ENCODE measurements at places on chromosomes 3 and 15.

GRCh38 chr15:66482539-66482938 is 15.0 kb downstream of the SNAPC5 start:
- DNase-seq: no peak

GRCh38 chr15:80776420-80777045 is 2.6 kb upstream of the CEMIP start:
- DNase-seq: peak; percentile 81

DNA sequence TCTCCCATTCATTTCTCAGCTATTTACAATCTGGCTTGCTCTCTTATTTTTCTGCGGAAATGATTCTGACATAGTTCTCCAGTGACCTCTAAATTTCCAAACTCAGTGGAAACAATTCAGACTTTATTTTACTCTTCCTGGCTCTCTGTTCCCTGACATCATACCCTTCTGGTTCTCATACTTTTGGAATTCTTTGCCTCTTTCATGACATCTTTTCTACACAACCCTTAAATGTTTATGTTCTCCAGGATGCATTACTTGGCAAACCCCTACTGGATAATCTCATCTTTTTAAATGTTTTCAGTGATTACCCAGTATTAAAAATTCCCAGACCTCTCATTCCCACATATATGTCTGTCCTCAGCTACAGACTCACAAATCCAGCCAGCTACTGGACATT is 23.9 kb upstream of the PLSCR4 start:
- peak; percentile 85 for DNase-seq

DNA sequence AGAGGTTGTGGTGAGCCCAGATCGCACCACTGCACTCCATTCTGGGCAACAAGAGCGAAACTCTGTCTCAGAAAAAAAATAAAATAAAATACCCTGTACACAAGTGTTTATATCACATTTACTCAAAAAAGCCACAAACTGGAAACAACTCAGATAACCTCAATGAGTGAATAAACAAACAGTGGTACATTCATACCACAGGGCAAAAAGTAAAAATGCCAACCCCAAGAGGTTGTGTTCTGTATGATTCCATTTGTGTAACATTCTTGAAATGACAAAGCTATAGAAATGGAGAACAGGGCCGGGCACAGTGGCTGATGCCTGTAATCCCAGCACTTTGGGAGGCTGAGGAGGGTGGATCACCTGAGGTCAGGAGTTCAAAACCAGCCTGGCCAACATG is 12.9 kb downstream of the EDC3 start:
- no peak for DNase-seq

DNA sequence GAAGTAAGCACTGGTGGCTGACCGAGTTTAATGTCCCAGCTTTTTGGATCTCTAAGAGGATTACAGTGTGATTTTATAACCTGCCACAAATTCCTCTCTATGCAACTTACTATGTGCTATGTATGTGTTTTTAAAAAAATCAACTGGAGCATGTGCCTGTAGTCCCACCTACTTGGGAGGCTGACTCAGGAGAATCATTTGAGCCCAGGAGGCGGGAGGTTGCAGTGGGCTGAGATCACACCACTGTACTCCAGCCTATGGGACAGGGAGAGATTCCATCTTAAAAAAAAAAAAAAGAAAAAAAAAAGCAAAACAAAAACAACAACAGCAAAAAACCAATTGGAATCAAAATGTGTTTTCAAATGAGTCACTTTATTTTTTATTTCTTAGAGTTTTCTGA is 29.6 kb downstream of the DUT start:
- no peak for DNase-seq

GRCh38 chr3:123914829-123915228 is 30.7 kb upstream of the MYLK start:
- DNase-seq: no peak

DNA sequence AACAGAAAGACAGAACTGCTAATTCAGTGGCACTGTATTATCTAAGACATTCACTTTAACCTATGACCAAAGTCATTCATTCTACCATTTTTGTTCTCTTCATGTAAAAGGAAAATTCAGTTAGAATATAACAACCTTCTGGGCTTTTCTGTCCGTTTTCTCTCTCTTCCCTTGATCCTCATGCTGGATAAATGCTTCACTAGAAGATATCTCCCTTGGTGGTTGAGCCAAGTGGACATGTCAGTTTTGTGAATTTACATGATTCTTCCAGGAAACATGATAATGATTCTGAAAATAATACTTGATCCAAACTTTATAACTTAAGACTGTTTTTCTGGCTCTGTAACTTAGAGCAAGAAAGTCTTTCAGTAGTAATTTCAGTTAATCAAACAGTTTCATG is 1012.2 kb downstream of the SQOR start:
- no peak for DNase-seq

- no peak for DNase-seq
Observed at GRCh38 chr15:55074431-55074830, 122.3 kb downstream of the RSL24D1 start.

- no peak for DNase-seq
Observed at GRCh38 chr3:137304313-137305056, 346.7 kb downstream of the IL20RB start.

DNA sequence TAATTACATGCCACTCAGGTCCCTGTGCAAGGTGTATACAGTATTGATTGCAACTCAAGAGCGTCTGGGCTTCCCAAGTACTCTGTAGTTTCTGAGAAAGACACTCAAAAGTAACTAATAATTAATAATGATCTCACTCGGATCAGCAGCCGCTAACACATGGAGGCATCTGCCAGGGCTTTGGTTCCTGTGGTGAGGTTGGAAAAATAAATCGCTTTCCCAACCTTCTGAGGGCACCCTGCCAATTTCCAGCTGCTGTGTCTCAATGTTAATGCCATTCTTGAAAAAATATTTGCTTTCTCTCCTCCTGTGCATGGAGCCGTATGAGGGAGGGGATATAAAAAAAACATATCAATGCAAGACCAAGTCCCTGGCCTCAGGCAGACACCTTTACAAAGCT is 116.5 kb upstream of the SLC2A2 start:
- DNase-seq: no peak

DNA sequence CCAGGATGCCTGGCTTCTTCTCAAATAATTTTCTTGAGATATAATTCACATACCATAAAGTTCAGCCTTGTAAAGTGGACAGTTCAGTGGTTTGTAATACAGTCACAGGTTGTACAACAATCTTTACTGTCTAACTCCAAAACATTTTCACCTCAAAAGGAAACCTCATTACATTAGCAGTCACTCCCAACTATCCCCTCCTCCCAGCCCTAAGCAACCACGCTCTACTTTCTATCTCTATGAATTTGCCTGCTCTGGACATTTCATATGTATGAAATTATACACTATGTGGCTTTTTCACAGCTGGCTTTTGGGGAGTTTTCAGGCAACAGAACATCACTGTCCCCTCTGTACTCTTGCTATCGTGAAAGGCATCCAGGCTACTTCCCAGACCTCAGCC is 17.5 kb downstream of the TGM5 start:
- no peak for DNase-seq

DNA sequence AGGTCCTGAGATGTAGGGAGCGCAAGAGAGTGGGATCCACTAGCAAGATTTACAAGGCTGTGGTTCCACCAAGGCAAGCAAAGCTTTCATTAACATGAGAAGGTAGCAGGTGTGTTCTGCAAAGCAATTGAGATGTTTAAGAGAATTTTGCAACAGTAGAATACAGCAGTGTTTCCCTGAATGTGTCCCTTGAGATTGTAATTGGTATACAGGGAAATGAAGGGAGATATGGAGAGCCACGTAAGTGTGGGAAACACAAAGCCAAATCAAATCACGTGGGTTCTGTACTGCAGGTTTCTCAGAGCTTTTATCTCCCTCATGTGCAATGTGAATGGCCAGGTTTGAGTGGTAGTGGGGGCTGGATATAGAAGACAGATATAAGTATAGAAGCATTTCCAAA is 67.3 kb downstream of the ATG7 start:
- no peak for DNase-seq

DNA sequence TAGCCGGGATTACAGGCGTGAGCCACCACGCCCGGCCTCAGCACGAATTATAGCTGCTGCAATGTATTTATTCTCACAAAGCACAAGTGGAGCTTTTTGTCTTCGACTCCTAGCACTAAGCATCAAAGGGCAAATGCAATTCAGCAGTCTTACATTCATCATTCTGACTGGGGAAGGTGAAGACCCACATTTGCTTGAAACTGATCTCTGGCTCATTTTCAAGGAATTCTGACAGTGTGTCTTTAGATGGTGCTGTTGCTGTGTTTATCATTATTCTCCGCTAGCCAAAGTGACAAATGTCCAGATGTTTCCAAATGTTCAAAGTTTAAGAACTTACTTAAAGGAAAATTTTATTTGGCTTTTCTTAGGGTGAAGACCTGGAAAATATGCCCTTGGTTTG is 55.9 kb downstream of the SGO1 start:
- DNase-seq: peak; percentile 28

DNA sequence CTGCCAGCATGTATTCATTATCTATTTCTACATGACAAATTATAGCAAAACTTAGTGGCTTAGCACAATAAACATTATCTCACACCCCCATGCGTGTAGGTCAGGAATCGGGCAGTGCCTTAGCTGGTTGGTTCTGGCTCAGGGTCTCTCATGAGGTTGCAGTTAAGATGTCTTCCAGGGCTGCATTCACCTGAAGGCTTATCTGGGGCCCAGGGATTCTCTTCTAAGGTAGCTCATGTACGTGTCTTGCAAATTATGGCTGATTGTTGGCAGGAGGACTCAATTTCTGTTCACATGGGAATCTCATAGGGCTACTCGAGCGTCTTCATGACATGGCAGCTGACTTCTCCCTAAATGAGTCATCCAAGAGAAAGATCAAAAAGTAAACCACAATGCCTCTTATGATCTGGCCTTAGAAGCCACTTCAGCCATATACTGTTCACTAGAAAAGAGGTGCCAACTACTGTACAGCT is 42.9 kb upstream of the TSC22D2 start:
- DNase-seq: no peak

DNA sequence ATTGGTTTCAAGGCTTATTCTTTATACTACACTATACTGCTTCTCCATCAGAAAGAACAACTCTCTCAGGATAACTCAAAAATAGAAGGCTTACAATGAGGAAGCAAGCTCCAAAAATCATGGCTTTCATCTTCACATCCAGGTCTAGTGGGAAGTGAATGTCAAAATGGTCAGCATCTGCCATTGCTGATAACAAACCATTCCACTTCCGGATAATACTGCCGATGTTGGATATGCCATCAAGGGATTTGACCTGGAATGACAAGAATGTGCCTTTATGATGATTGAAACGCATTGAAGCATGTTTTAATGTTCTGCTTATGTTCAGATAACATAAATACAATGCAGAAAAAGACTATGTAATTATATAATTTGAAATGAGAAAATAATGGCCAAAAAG is 34.0 kb upstream of the PLOD2 start:
- no peak for DNase-seq

DNA sequence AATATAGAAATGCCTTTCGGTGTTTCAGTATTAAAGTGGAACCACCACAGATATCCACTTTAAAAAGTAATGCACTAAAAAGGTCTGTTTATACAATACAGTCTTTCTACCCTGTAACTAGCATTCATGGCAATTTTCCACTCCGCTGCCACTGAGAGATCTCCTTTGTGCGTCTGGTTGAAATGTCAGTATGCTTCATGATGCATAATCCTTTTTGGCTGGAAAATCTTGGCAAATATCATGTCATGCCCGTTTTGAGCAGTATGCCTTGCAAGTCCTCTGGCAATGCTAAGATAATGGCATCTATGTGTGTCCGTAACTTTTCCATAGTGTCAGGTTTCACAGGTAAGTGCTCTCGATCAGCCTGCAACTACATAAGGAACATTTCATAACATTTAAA is 30.8 kb upstream of the ARF4 start:
- DNase-seq: no peak

DNA sequence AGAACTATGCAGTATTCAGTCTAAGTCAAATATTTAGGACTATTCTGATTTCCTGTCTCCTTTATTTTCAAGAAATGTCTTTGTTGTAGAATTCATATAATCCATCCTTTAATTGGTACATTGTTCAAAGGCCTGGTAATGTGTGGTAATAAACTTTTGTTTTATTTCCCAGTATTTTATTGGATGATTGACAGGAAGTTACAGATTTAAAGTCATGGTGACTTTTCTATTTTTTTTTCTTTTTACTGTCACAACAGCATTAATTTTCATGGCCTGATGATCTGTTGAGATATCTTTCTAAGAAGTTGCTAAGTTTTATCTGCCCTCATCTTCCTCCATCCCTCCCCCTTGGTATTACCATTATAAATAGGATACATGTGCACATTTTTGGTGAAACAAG is 161.7 kb downstream of the PTPRG start:
- DNase-seq: no peak

DNA sequence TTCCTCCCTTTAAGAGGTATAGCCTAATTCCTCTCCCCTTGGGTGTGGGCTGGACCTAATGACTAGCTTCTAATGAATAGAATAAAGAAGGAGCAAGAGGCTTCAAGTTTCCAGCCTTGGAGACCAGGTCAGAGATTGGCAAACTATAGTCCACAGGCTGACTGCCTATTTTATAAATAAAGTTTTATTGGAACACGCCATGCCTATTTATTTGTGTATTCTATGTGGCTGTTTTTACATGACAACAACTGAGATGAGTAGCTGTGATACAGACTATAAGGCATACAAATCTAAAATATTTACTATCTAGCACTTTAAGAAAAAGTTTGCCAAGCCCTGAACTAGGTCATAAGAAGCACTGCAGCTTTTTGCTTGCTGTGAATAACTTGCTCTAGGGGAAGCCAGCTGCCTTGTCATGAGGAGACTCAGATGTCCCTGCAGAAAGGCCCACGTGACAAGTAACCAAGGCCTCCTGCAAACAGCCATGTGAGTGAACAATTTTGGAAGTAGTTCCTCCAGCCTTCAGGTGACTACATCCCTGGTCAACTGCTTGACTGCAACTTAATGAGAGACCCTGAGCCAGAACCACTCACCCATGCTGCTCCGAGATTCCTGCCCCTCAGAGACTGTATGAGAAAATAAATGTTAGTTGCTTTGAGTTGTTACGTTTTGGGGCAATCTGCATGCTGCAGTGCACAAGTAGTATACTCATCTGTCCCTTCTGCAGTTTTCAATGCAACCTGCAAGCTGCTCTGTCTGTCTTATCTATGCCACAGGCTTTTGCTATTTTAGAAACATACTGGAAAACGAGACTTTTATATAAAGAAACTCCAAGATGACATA is 21.1 kb upstream of the MAP3K13 start:
- DNase-seq: no peak

GRCh38 chr15:69328739-69329138 is 30.0 kb downstream of the PAQR5 start:
- no peak for DNase-seq

GRCh38 chr15:89964232-89964954 is 36.7 kb upstream of the ZNF710 start:
- DNase-seq: no peak

GRCh38 chr15:26934848-26935247 is 36.1 kb upstream of the GABRG3 start:
- no peak for DNase-seq

- no peak for DNase-seq
Observed at GRCh38 chr15:47742334-47742733, 25.0 kb downstream of the SEMA6D start.

DNA sequence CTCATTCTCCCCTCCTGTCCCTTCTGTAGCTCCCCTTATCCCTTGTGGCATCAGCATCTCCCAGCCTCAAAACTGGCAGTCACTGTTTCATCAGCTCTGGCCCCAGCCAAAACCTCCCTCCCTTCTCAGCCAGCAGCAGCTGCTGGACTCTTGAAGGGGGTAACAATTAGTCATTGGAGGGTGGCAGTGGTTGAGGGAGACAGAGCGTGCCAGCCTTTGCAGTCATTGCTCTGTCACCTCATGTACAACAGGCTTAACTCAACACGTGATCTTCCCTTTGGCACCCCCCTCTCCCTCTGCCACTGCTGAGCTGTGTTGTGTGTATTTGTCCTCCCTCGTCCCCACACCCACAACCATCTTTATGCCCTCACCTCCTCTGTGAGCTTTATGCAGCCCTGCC is 28.2 kb downstream of the RBP2 start:
- no peak for DNase-seq
